ENCODE measurements at places on chromosomes 12 and 14.

DNA sequence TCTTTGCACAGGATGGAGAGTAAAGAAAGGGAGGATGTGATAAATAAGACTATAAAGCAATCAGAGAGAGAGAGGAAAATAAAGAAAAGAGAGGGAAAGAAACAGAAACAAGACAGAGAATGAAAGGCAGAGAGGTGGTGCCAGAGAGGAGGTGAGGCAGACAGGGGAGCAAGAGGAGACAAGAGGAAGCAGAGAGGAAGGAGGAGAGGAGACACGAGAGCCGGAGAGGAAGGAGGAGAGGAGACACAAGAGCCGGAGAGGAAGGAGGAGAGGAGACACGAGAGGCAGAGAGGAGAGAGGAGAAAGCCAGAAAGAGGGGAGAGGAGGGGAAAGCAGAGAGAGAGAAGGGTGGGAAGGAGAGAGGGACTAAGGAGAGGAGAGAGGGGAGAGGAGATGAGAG lies 125.2 kb downstream of the PAPOLA start:
- no peak for DNase-seq

GRCh38 chr12:95790917-95791849 lies 619 bp upstream of the NTN4 start:
- no peak for DNase-seq

- DNase-seq = no peak
Observed at GRCh38 chr14:73500360-73500759, 9.6 kb downstream of the RIOX1 start.

DNA sequence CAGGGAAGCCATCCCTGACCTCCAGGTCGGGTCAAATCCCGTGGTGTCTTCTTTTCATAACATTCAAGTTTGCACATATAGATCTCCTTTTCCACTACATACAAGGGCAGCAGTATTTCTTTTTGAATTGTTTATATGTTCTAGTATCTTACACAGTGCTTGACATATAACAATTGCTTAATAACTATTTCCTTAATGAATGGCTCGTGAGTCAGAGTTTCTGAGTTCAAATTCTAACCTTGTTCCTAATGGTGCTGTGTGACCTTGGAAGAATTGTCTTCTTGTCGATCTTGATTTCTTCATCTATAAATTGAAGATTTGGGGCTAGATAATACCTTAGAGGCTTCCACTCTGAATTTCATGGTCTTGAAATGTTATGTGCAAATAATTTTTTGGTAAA lies 57.2 kb upstream of the PELI2 start:
- no peak for DNase-seq

GRCh38 chr12:116542345-116542956 lies 16.7 kb upstream of the MAP1LC3B2 start:
- no peak for DNase-seq

DNA sequence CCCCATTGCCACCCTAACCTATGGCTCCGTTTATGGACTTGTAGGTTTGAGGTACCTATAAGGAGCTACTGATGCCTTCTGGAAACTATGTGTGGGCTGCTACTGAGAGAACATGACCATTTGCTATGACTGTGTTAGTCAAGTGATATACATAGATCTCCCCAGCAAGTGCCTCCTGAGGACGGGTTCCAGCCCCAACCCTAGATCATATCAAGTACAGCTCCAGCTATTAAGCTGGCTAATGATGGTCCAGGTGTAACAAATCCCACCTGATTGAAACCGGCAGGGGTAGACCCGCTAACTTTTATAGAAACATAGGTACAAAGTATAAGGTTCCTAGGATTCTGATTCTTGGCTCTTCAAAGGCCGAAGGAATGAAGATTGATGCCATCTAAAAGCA lies 23.7 kb downstream of the NINJ2 start:
- no peak for DNase-seq

- no peak for DNase-seq
Observed at GRCh38 chr12:6620137-6620884, 13.1 kb upstream of the CHD4 start.

- DNase-seq = no peak
Observed at GRCh38 chr14:90656973-90657372, 159.3 kb downstream of the TTC7B start.

- no peak for DNase-seq
Observed at GRCh38 chr14:84726471-84726870, 803.5 kb upstream of the FLRT2 start.

DNA sequence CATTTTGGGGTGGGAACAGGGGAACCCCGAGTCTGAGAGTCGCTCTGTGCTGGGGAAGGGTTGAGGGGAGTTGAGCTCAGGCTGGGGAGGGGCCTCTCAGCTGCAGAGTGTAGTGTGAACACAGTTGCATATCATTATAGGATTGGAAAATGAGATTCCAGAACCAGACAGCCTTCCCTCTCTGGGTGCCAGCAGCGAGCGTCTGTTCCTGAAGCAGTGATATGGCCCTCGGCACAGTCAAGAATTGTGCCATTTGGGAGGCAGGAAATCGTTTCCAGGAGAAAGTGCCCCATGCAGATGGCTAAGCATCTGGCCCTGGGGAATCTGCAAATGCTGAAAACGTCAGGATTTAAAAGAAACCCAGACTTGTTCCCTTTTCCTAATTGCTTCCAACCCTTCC lies 70.4 kb upstream of the SFSWAP start:
- no peak for DNase-seq

DNA sequence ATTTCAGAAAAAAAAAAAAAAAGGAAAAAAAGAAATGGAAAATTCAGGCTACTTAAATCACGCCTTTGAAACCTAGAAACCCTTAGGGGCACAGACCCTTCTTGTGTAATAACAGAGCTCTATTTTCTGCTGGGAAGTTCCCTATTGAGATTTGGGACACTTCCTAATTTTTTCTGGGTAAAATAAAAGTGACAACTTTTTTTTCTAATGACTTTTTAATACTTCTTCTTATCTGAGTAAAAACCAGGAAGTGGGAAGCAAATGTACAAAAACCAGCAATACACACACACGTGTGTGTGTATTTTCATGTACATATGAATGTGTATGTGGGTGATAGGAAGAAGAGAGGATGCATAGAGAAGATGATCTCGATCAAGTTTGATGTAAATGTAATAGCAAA lies 35.8 kb downstream of the ETV6 start:
- no peak for DNase-seq

DNA sequence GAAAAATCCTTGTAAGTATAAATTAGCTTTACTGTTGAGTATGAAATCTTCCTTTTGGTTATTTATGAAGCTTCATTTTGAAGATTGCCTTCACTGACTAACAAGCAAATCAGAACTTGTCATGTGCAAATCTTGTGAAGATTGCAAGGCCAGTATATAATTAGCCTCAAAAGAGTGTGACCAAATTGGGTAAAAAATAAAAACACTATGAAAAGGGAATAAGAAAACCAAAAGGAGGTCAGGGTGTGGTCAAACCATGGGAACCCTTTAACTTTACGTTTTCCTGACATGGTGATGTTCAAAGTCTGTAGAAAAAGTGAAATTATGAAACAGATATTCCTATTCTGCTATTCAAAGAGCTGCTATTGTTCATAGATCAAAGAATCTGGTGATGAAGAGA lies 230.3 kb downstream of the BCAT1 start:
- DNase-seq = no peak

DNA sequence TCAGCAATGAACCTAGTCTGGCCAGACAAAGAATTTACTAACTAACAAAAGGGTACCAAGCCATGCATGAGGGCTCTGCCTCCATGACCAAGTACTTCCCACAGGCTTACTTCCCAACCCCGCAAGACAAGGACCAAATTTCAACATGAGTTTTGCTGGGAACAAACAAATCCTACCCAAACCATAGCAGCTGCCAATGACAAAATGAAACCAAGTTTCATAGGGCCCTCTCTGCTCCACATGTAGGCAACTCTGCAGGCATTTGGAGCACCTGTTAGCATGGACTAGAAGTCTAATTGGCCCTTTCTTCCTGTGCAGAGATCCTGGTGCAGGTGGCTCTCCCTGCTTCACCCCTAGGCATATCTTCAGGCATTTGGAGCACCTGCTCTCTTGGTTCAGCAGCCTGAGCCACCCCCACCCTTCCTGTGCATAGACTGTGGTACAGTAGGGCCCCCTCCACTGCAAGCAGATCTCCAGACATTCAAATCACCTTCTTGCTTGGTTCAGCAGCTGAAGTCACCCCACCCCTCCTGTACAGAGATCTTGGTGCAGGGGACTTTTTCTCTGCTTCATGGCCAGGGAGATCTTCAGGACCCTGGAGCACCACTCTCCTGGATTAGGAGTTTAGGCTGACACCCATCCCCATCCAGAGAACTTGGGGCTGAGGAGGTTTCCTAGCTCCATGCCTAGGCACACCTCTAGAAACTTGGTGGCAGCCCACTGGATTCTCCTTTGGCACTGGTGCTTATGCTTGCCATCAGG lies 308.7 kb downstream of the RPAP3 start:
- DNase-seq = no peak

- DNase-seq = no peak
Observed at GRCh38 chr12:46065412-46066166, 75.2 kb upstream of the SCAF11 start.

DNA sequence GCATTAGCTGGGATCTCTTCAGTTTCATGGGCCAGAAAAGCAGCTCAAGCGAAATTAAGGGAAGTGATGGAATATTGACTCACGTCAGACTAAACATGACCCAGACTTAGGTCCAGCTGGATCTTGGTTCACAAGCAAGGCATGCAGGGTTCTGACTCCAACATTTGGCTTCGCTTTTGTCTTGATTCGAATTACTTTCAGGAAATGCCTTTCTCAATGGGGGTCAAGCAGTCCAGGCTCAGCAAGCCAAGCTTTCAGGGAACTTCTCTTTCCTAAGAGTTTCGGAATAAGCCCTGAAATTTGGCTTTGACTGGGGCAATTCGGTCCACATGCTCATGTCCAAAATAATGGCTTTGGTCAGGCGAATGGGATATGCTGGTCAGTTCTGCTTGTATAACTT lies 678.7 kb upstream of the TMEM132C start:
- DNase-seq = no peak

GRCh38 chr14:54483073-54483745 lies 5.6 kb downstream of the GMFB start:
- no peak for DNase-seq

DNA sequence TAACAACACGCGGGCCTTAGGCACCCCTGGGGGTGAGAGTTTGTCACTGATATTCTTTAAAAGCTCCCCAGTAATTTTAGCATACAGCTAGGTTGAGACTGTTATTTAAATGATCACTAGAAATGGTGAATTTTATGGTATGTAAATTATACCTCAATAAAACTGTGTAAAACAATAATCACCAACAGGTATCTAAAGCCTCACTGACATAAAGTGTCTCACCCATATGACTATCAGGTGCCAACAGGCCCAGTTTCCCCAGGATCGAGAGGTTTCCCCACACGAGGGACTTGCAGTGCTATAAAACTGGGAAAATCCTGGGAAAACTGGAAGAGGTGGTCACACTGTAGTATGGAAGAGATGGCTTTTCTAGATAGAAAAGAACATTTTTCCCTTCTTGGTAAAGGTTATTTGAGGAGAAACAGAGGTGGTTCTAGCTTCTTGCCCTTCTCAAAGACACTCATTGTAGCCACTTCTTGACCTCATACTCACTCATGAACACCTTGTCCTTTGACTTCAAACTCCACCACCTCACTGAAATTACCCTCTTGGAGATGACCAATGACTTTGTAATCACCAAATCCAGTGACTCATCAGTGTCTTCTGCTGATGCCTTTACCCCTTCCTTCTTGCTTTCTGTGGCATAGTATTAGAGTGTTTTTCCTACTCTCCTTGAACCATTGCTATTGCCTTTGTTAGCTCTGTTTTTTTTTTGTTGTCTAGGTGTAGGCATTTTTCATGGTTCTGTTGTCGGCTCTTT lies 24.8 kb upstream of the NUBPL start:
- DNase-seq = no peak

DNA sequence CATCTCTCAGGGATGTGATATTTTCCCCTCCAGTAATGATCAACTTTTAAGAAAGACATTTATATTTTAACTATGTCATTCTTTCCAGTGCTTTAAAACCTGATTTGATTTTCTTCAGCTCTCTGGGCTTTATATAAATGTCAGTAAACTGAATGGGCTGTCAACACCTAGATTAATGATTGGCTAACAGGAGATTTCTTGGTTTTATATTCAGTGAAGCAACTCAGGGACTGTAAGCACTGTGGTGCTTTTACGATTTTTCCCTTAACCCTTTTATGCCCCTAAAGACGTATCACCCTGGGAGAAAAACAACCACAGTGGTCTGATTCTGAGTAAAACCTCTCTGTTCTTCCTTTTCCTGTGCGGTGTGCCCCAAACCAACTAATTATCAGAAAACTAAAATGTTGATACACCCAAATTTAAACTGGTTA lies 38.0 kb downstream of the PTGER2 start:
- DNase-seq = no peak

DNA sequence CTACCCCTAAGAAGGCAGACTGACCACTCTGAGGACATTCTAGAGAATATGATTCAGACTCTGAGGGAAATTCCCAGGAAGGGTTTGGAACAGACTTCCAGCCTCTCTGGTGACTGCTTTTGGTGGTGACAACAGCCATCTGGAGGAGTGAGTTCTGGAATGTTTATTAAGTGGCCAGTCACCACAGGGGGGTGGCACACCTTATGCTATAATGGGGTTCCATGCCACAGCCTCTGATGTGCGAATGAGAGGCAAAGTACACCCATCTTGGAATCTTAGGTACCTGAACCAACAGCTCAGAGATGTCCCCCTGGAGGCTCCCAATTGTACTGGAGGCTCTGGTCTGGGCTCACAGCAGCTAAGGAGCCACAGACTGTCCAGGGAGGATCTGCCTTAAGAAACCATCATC lies 9.5 kb upstream of the TINF2 start:
- no peak for DNase-seq

DNA sequence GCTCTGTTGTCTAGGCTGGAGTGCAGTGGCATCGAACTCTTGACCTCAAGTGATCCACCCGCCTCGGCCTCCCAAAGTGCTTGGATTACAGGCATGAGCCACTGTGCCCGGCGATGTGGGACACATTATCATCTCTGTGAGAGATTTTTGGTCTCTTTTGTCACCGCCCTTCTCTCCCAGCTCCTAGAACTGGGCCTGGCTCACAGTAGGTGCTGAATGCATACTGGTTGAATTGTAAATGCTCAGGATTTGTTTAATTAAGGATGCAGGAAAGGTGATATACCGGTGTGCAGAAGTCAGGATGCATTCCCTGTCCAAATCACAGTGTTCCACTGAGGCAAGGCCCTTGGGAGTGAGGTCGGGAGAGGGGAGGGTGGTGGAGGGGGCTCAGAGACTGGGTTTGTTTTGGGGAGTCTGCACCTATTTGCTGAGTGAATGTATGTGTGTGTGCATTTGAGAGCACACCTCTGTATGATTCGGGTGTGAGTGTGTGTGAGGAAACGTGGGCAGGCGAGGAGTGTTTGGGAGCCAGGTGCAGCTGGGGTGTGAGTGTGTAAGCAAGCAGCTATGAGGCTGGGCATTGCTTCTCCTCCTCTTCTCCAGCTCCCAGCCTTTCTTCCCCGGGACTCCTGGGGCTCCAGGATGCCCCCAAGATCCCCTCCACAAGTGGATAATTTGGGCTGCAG lies 1.0 kb upstream of the KRT18 start:
- DNase-seq = no peak

GRCh38 chr12:10718279-10718821 lies 4.8 kb downstream of the YBX3 start:
- DNase-seq = no peak

GRCh38 chr12:49664591-49665239 lies 41.4 kb downstream of the PRPF40B start:
- no peak for DNase-seq

Measured in SHP77 (cell line).